ENCODE measurements at places on chromosomes 1 and 21.

GRCh38 chr21:15794277-15794912 is 64.6 kb downstream of the USP25 start:
- no peak for DNase-seq

- DNase-seq = no peak
Observed at GRCh38 chr1:74430342-74430934, 82.0 kb downstream of the LRRC53 start.

GRCh38 chr1:152347116-152347728 is 12.6 kb downstream of the FLG2 start:
- DNase-seq = no peak

DNA sequence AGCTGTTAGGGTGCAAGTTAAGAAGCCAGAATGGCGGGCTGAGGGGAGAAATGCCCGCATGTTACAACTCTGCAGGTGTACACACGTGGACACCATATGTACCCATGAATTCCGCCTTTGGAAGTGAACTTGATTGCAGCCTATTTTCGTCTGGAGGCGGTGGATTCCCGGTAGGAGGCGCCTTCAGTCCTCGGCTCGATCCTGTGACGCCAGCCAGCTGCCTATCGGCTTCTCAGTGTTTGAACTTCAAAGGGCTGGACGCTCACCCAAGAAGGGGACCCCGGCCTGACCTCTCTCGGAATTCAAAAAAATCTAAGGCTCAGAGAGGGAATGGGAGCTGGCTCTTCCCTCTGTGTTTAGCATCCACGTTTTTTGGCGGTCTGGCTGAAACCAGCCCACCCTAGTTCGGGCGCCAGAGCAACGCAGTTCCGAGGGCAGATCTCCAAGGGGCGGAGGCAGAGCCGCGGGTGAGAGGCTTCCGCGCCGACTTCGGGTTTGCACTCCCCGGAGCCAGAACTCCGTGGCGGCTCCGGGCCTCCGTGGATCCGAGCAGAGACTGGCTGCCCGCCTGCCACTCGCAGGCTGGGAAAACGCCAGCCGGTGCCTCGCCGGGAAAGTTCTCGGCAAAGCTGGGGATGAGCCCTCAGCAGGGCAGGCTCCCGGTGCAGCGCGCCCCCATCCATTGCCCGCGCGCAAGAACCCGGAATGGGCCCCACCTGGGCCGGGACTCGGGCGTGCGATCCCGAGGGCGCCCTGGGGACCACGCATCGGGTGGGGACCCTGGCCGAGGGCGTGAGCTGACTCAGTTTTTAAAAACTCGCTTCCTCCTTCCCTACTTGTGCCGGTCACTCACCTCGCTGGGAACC is 996 bp upstream of the TMEM51 start:
- no peak for DNase-seq

DNA sequence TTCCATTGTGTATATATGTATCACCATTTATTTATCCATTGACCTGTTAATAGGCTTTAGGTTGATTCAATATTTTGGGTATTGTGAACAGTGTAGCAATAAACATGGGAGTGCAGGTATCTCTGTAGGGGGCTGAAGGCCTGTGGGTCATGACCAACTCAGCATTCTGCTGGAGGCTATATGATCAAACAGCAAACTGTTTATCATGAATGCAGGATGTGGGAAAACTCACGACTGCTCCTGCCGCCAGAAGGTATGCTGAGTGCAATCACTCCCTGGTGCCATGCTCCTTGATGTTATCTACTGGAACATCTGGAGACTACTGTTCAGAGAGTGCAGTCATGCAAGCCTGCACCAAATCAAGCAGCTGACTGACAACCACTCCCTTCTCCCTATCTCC is 275.2 kb downstream of the COL11A1 start:
- DNase-seq = no peak

DNA sequence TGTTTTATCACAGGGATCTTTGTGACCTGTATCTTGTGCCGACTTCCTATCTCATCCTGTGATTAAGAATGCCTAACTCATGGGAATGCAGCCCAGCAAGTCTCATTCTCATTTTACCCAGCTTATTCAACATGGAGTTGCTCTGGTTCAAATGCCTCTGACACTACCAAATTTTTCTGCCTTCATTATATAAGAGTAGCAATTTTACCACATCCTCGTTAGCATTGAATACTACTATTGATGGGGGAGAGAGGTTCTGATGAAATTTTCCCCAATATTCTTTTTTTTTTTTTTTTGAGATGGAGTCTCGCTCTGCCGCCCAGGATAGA is 44.5 kb upstream of the PPIH start:
- no peak for DNase-seq

DNA sequence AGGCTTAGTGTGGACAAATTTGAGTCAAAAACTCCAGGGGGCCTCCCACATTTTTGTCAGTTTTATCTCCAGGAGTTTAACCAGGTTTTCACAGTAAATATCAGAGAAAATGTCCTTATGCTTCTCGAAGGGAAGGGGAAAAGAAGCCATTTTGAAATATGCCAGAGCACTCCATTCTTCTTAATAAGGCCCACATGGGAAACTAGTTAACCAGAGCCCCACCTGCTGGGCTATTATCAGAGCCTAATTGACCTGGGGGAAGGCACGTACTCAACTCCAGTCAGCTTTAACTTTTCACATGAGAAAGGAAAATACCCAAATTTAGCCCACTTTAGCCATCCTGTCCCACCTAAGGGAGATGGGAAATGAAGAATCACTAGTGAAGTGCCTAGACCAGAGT is 296.3 kb downstream of the PTBP2 start:
- no peak for DNase-seq

- no peak for DNase-seq
Observed at GRCh38 chr1:33222381-33222780, 33.9 kb upstream of the ZNF362 start.

DNA sequence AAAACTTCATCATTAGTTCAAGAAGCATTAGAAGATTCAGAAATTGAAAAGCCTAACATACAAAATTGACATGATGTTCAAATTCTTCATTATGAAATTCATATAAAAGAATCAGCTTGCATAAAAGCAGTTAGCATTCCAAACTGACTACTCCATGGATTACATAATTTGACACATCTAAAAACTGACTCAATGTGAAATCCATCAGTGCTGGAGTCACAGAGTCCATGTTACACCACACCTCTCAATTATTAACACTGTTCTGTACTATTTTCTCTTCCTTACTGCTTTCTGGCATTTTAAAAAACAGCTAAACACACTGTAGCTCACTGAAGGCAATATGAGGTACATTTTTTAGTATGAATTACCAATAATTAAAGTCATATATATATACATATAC is 28.0 kb downstream of the ARHGAP29 start:
- no peak for DNase-seq

GRCh38 chr1:95276429-95276828 is 42.4 kb downstream of the RWDD3 start:
- DNase-seq = no peak

- no peak for DNase-seq
Observed at GRCh38 chr1:32741059-32741412, 38.5 kb upstream of the SYNC start.

GRCh38 chr1:32406629-32407111 is 12.4 kb upstream of the BSDC1 start:
- no peak for DNase-seq

DNA sequence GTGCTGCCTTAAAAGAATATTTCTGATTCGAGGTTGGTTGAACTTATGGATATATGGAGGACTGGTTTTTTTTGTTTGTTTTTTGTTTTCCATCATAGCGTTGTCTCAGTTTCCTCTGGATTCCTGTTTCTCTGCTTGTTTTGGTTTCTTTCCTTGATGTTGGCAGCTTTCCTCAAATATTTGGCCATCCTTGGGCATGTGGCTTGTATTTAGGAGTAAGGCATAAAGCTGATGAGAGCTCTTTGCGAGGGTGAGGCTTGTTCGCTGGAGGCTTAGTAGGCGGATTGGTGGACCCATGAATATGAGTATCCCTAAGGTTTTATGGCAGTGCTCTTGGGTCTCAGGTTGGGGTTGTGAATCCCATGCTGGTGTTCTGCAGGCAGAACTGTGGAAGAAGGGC is 22.9 kb downstream of the DYRK1A start:
- DNase-seq = no peak

DNA sequence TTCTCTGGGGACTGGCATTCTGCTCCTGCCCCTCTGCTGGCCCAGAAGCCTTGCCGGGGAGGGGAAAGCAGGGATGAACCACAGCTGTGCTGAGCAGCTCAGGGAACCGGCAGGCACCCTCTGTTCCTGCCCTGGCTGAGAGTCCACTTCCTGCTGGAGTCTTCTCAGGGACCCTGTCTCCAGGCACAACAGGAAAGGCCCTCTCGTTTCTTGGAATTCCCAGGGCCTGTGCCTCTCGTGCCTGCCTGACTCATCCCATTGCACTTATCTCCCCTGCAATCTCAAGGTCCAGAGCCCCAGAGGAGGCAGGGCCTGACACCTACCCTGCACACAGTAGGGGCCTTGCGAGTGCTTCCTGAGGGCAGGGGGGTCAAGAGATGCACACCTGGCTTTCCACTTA is 1.1 kb upstream of the EDN2 start:
- DNase-seq = no peak

DNA sequence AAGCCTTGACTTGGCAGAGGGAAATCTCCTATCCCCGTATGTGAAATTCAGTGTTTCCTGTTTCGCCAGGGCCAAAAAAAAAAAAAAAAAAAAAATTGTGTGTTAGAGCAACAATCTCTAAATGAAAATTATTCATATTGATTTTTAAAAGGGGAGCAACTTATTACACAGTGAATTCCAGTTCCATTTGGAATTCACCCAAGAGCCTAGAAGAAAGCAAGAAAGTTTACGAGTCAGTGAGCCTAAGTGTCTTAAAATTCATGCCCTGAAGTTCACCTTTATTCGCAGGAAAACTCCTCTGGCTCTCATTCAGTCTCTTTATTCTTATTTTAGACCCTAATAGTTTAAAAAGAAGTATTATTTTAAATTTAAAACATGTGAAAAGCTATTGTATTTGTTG is 42.1 kb upstream of the HUNK start:
- no peak for DNase-seq

DNA sequence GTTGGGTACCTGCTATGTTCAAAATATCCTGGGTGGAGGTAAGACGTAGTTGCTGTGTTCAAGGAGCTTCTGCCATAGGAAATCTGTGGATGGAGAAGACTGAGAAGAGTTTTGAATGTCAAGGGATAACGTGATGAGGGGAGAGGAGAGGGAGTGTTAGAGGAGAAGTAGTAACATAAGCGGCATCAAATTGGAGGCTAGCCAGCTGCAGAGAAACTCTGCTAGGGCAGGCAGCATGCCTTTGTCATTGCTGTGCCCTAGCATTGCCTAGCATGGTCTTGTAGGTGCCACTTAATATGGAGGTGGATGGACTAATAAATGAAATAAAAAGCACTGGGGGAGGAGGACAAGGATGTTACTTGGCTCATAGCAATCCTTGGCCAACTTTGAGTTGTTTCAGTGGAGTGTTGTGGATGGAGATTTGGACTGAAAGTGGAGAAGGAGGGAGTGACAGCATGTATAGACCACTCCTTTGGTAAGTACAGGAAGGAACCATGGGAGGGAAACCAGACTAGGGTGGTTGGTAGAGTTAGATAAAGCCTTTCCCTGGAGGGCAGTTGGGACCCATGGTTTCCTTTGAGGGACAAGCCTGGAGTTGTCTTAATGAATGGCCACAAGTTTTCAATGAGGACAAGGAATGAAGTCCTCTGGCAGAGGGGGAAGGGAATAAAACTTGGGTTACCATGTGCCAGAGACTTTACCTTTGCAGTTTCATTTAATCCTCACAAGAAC is 6.3 kb downstream of the VANGL1 start:
- no peak for DNase-seq

DNA sequence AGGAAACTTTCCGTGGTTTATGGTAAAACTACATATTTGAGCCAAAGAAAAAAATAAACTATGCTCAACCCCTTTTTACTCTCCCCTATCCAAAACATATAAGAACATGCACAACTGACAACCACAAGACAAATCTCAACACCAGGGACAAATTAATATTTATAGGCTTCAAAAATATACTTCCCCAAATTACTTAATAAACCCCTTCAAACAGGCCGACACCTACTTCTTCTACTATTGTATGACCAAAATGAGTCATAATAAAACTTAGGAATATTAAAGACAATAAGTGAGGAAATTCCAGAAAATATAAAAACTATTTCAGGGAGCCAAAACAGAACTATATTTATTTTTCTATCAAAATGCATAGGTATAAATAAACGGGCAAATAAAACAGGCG is 71.5 kb downstream of the TGFBR3 start:
- no peak for DNase-seq

DNA sequence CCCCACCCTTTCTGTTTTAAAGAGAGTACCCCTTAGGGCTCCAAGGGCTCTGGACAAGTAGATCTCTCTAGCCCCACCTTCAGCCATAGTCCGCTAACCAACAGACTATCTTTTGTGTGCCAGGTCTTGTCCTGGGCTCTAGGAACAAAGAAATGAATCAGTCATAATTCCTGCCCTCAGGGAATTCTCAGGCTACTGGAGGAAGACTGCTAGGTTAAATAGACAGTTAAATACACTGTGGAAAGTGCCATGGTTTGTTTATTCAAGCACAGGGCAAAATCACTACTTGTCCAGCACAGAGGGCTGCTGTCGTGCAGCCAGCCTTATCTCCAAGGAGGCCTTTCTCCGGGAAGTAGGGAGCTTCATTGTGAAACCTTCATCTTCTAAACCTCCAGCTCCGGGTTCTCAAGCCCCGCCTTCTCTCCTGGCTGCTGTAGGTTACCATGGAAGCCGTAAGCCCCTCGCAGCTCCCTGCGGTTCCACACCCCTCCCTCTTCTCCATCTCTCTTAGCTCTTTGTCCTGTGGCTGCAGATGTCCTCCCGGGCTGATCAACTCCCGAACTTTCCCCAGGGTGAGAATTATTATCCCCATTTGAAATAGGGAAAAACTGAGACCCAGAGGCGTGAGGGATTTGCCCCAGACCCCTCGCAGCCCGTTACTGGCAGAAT is 29.8 kb downstream of the SHISAL2A start:
- no peak for DNase-seq

GRCh38 chr1:64320470-64320869 is 117.0 kb downstream of the UBE2U start:
- DNase-seq = no peak

DNA sequence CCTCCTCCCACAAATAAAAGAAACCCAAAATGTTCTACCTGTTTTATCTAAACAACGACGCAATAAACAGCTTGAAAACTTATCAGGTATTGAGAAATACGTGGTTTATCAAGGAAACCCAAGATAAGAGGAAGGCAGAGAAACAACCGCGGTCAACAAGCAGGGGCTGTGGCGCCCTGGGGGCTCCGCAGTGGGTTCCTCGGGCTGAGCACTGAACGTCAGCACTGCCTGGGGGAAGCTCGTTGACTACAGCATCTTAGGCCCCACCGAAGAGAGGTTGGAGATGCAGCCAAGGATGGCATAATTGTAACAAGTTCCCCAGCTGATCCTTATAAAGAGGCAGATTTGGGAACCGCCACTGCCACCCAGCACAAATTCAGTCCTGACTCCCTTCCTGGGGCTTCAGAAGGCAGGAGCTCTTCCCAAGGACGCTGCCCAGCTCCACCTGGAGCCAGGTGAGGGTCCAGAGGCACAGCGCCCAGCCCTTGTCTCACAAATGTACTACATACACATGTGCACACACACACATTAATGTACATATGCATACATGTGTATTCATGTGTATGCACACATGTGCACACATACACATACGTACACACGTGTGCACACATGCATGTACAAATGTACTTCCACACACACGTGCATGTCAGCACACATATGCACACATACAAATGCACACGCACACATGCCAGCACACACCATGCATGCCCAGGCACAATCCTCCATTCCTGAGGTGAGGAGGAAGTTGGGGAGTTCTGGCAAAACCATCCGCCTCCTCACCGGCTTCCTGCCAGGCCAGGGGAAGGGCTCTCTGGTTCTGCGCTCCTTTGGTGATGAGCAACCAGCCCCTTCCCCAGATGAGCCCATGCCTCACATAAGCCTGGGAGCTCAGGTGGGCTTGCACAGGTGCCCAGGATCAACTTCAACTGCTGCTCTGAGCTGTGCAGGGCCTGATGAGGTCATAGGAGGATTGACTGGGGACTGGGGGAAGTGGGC is 251.1 kb downstream of the NPHP4 start:
- DNase-seq = no peak
